Mesothelial cell of epicardium (in vitro differentiated cells): ENCODE measurements at places on chromosomes 3 and 15. TPM values are rescaled to one million over a fixed set of nuclear protein-coding genes. Genes with fewer than 3 reads are reported as not detected.

The P2RY1 gene
- total RNA-seq, result 7.3 to 8.9 TPM (median 8.5 TPM) in 3 replicates

The XCR1 gene
- not detected in 3 replicates for total RNA-seq

The MANF gene
- total RNA-seq, result 99.7 to 112 TPM (median 100 TPM) in 3 replicates

The MAGI1 gene
- total RNA-seq, result 61.2 to 65.6 TPM (median 62.7 TPM) in 3 replicates

The DET1 gene
- 13.9 to 14.7 TPM (median 14.4 TPM) in 3 replicates for total RNA-seq

The FOXL2NB gene
- not detected in 3 replicates for total RNA-seq

The LZTFL1 gene
- 21.7 to 26.3 TPM (median 22.5 TPM) in 3 replicates for total RNA-seq

The PIK3CB gene
- 19.1 to 23.5 TPM (median 20.2 TPM) in 3 replicates for total RNA-seq

The SCAANT1 gene
- total RNA-seq, result not detected in 3 replicates

The COLQ gene
- 9.1 to 10.0 TPM (median 10.0 TPM) in 3 replicates for total RNA-seq

The ATXN7 gene
- total RNA-seq, result 28.2 to 29.4 TPM (median 28.7 TPM) in 3 replicates

The MTMR10 gene
- total RNA-seq, result 22.3 to 24.7 TPM (median 23.6 TPM) in 3 replicates

The STAB1 gene
- total RNA-seq, result 0.29 to 0.71 TPM (median 0.66 TPM) in 3 replicates

The FSIP1 gene
- 0.50 to 0.89 TPM (median 0.74 TPM) in 3 replicates for total RNA-seq

DNA sequence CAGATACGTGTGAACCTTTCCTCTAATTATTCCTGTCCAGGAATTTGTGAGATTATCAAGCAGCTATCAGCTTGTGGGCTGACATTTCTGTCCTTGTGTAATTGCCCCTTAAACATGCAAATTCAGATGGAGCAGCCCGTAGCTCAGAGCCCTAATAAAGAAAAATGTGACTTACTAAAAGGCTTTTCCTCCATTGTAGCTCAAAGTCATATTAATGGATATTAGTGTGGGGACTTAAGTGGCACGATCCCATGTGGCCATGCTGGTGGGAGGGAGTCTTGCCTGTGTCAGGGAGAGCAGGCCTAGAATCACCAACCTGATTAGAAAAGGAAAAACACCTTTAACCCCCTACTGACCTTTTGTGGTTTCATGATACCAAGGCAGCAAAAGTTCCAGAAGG, 399.2 kb downstream of the LRTM1 start:
- no peak for DNase-seq

GRCh38 chr15:75674366-75674765, 26.7 kb downstream of the SNX33 start:
- DNase-seq, result no peak

GRCh38 chr15:45163508-45163856, 24.3 kb downstream of the SHF start:
- DNase-seq, result no peak

GRCh38 chr3:63043631-63044030, 168.4 kb upstream of the CADPS start:
- no peak for DNase-seq

DNA sequence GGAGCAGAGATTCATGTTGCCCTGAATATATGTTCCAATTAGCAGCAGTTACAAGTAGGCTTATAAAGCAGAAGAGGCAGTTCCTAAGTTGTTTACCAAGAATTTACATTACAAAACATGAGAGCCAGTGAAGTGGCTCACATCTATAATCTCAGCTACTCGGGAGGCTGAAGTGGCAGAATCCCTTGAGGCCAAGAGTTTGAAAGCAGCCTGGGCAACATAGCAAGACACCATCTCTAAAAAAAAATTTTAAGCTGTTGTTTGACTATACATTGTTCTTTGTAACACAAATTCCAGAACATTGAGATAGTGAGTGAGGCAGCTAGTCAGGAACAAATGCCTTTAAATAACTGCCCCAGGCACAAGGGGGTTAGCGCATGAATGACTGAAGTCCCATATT, 10.3 kb upstream of the ZMAT3 start:
- no peak for DNase-seq

DNA sequence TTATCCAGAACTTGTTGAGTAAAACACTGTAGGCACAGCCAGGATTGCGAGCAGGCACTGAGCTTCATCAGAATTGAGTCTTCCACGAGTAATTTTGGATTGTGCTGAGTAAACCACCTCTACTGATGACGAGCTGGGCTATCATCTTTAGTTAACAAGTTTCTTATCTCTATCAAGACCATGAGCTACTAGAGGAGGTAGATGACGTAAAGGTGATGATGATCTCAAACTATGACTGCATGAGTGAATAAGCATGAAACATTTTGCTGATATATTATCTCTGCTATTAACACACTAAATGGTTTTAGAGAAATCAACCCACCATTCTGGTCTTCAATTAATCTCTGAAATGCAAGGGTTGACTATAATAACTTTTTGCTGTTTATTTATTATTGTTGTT, 506.0 kb downstream of the GBE1 start:
- no peak for DNase-seq

DNA sequence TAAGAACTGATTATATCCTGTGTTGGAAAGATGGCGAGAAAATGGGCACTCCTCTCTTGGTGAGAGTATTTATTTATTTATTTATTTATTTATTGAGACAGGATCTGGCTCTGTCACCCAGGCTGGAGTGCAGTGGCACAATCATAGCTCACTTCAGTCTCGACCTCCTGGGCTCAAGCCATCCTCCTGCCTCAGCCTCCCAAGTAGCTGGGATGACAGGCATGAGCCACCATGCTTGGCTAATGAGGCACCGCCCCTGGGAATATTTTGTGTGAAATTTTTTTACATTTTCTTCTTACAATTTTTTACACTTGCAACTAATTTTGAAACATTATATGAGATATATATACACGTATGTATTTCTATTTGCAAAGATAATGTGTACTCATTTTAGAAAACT, 150.5 kb upstream of the PRR20G start:
- DNase-seq, result peak; percentile 7

DNA sequence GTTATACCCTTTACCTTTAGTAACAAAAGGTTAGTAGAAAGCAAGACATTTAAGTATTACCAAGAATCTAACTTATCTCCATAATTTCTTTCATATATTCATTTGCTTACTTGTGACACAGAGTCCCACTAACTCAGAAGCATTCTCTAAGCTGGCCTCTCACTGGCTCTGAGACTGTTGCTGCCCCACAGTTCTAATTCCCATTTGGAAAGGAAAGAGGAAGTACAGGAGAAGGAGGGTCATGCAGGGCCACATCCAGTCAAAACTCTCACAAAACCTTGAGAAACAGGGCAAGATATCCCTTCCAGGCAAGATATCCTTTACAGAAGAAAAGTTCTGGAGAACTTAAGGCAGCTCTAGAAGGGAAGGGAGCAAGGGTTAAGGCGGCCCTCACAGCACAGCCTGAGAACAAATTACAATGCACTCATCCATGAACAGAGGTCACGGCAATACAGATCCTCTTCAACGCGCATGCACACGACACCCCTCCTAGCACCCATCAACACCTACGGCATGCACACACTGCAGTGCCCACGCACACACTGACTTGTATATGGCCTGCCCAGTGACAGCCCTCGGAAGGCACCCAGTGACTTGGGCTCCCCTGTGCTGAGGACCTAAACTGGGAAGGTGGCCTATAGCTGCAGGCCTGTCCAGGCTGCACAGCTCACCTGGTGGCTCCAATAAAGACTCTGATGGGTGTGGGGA, 13.0 kb upstream of the MYO5C start:
- DNase-seq, result no peak

DNA sequence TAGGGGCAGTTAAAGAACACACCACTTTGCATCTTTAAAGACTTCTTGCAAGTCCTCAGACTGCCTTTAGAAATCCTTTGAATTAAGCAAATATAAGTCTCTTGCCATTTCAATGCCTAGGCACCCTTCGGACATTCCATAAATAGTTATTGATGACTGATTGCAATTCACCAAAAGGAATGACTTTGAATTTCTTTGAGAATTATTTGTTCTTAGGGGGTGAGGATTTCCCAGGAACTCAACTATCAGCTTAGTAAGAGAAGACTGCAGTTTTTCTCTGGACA, 495 bp upstream of the MYEF2 start:
- DNase-seq, result no peak

GRCh38 chr3:134824791-134825190, 29.7 kb downstream of the EPHB1 start:
- DNase-seq, result no peak

DNA sequence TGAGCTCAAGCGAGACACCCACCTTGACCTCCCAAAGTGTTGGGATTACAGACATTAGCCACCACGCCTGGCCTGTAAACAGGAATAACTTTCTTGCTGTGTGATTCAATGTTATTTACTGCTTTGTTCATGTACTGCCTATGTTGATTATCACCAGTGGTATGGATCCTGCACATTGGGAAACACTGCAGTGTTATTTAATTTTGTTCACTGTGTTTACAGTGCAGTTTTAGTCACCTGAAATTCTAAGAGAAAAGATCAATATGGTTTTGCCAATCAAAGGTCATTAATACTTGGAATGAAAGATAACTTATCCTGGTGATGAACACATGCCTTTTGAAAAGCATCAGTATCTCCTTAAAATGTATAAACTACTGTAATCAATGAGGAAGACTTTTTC, 8.6 kb upstream of the GABPB1 start:
- DNase-seq, result no peak

- no peak for DNase-seq
Measured at GRCh38 chr15:74141591-74141990, 11.2 kb downstream of the ISLR2 start.

DNA sequence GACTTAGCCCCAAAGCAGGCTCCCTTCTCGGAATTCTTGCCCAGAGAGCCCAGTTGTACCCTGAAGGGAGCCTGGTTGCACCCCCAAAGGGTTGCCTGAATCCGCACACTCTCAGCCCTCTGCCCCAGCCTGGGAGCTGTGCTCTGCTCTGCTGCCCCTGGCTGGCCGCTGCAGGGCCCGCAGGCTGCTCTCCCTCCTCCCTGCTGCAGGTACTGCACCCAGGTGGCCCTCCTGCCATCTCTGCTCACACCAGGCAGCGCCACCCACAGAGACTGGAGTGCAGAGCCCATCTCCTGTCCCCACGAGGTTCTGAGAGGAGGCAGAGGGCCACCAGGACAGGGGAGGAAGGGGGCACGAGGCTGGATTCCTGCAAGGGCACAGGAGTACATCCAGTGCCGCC, 134.2 kb upstream of the NSMCE3 start:
- DNase-seq, result no peak

- no peak for DNase-seq
Measured at GRCh38 chr15:40064231-40064894, 25.4 kb upstream of the SRP14 start.

- DNase-seq, result no peak
Measured at GRCh38 chr15:76799760-76800159, 105.4 kb downstream of the SCAPER start.

GRCh38 chr15:39898317-39898716, 21.7 kb downstream of the GPR176 start:
- DNase-seq, result no peak

GRCh38 chr3:146334151-146334550, 83.2 kb upstream of the PLSCR4 start:
- DNase-seq, result no peak

DNA sequence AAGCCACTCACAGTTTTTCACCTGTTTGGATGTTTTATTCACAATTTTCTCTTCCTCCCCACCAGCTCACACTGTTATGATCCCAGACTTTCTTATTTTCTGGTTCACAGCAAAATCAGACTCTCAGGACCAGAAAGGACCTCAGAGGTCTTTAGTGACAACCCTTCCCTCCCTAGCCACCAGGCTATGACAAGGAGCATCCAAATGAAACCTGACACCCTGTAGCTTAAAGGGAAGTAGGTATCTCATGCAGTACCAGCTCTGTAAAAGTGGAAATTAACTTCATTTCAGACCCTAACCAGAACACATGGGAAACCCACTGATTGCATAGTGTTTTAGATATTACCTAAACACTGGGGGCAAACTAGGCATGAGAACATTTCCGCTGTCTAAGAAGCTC, 45.3 kb downstream of the ATP13A5 start:
- no peak for DNase-seq

GRCh38 chr3:23019596-23020300, 183.4 kb upstream of the UBE2E2 start:
- no peak for DNase-seq

DNA sequence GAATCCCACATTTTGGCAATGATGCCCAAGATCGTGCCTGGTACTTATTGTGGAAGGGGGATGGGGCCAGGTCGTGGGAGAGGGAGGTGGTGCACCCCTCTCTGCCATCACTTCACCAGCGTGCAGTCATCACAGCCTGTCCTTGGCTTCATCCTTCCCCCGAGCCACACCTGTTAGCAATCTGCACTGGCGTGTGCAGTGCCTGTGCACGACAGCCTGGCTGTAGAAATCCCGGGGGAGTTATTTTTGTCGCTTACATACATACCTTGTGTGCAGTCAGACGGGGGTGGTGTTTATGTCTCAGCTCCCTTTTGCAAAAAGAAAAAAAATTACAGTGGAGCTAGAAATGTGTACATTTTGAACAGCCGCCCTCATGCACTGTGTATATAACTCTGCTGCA, 216.0 kb downstream of the TLE3 start:
- no peak for DNase-seq

GRCh38 chr15:88124199-88124598, 132.3 kb downstream of the NTRK3 start:
- no peak for DNase-seq

DNA sequence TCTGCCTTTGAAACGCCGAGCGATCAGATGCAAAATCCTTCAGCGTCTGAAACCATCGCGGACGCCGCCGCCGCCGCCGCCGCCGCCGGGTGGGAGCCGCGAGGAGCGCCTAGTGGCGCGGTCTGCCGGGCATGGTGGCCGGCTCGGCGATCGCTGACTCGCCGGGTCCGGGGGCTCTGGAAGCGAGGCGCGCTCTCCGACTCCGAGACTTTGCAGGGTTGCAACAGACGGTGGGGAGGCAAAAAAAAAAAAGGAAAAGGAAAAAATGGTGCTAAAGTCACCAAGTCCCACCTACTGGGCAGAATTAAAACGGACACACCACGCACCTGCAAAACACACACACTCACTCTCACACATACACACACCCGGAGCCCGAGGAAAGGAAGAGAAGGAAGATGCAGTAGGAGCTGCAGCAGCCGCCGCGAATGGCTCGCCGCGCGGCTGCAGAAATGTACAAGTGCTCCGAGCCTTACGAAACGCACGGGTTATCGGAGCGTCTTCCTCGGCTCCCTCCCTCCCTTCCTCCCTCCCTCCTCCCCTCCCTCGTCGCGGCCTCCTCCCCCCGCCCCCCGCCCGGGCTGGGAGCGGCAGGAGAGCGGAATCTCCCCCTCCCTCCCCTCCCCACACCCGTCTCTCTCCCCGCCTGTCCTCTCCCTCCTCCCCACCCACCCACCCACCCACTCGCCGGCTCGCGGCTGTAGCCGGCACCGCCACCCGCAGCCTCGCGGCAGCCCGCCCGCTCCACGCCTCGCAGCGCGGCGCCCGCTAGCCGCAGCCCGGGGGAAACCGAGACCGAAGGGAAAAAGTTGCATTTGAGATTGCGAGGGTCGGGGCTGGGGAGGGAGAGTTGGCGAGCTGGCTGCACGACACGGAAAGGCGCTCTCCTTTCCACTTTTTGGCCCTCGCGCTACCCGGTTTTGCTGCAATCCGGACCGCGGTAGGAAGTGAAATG, at the start of gene NTRK3:
TSS of gene NTRK3 (minus strand) at position 461 of the 952 bp plus-strand sequence. CDS start 586 bp downstream, outside the sequence.
- no peak for DNase-seq

DNA sequence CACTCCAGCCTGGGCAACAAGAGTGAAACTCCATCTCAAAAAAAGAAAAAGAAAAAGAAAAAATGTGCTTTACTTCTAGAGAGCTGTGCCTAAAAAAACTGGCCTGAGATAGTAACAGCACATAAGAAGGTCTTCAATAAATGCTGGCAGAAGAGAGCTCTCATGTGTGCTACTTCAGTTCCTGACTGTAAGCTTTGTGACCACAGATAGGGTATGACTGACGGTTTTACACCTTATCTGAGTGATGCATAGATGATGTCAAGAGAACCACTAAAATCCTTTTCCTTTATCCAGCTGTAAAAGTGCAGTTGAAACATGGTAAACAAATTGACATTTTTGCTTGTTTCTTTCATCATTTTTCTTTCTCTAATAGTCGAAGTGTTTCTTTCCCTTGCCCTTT, 127.9 kb downstream of the C3orf70 start:
- DNase-seq, result no peak
